Umbilical cord (tissue), 2 donors: ENCODE measurements at places on chromosomes 7 and 10. TPM values are rescaled to one million over a fixed set of nuclear protein-coding genes. Genes with fewer than 3 reads are reported as not detected.

The GDF2 gene
- total RNA-seq: 1.7 TPM

- DNase-seq: no peak
Observed at GRCh38 chr10:116170815-116171250, 102.2 kb downstream of the GFRA1 start.

The GIMAP4 gene
- 9.6 TPM for total RNA-seq

The TSPAN15 gene
- 48.9 TPM for total RNA-seq

GRCh38 chr7:27784399-27785053 lies 44.6 kb downstream of the TAX1BP1 start:
- DNase-seq: peak; percentile 55

- no peak for DNase-seq
Observed at GRCh38 chr10:818526-819220, 112.8 kb downstream of the LARP4B start.

The PPP1R17 gene
- total RNA-seq: 0.96 TPM

DNA sequence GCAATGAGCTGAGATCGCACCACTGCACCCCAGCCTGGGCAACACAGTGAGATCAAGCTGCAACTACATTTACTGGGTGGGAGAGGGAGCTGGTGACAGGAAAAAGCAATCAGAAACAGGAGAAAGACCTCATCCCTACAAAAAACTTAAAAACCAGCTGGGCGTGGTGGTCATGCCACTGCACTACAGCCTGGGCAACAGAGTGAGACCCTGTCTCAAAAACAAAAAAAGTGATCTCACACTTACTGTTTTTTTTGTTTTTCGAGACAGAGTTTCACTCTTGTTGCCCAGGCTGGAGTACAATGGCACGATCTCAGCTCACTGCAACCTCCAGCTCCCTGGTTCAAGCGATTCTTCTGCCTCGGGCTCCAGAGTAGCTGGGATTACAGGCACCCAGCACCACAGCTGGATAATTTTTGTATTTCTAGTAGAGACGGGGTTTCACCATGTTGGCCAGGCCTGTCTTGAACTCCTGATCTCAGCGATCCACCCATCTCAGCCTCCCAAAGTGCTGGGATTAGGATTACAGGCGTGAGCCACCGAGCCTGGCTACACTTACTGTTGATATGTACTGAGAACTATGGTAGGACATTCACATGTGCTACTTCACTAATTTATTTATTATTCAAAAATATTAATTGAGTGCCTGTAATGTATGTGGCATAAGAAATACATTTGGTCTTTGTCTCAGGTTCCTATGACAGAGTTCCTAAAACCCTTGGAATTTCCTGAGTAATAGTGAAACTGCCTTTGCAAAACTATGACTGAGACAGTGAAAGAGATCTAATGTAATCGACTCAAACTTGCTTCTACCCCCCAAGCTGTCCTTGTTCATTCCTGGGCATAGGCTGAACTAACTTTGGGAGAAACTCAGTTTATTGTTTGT lies 27.7 kb upstream of the NRBF2 start:
- peak; percentile 61 for DNase-seq
